ENCODE measurements at places on chromosomes 2 and 18. TPM values are rescaled to one million over a fixed set of nuclear protein-coding genes. Genes with fewer than 3 reads are reported as not detected.

The KRTCAP3 gene
- total RNA-seq = 42.0 TPM

The CAPN14 gene
- not detected for total RNA-seq

The ATP6V1B1 gene
- not detected for total RNA-seq

The HOXD1 gene
- not detected for total RNA-seq

The CNRIP1 gene
- 22.4 TPM for total RNA-seq
